Left ventricle myocardium inferior (tissue), 1 donor: ENCODE measurements at places on chromosomes 7 and 10. TPM values are rescaled to one million over a fixed set of nuclear protein-coding genes. Genes with fewer than 3 reads are reported as not detected.

The FOXL3 gene
- not detected for total RNA-seq

The DENND2A gene
- 10.8 TPM for total RNA-seq

The LLCFC1 gene
- not detected for total RNA-seq

The HOXA2 gene
- not detected for total RNA-seq

The GRID1 gene
- 1.6 TPM for total RNA-seq

The PKD2L1 gene
- not detected for total RNA-seq

DNA sequence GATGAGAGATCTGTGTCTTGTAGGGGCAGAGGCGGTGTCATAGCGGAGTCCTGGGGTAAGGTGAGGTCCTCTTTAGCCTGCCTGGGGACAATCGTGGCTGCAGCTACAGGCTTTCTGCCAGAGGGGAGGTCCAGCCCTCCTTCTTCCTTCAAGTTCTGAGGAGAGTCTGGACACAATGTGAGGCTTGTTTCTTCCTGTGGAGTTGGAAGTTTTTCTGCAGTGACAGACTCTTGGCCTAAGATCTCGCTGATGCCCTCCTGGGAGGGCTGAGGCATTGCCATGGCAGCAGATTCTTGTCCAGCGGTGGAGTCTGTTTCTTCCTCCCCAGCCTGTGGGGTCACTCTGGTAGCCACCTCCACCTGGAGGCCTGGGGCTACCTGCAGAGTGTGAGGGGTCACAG, 4.4 kb downstream of the NACAD start:
- no peak for DNase-seq

- DNase-seq: no peak
Measured at GRCh38 chr10:90437452-90437851, 420.4 kb downstream of the HTR7 start.

GRCh38 chr7:136359333-136359903, 382.3 kb upstream of the MTPN start:
- DNase-seq: no peak

DNA sequence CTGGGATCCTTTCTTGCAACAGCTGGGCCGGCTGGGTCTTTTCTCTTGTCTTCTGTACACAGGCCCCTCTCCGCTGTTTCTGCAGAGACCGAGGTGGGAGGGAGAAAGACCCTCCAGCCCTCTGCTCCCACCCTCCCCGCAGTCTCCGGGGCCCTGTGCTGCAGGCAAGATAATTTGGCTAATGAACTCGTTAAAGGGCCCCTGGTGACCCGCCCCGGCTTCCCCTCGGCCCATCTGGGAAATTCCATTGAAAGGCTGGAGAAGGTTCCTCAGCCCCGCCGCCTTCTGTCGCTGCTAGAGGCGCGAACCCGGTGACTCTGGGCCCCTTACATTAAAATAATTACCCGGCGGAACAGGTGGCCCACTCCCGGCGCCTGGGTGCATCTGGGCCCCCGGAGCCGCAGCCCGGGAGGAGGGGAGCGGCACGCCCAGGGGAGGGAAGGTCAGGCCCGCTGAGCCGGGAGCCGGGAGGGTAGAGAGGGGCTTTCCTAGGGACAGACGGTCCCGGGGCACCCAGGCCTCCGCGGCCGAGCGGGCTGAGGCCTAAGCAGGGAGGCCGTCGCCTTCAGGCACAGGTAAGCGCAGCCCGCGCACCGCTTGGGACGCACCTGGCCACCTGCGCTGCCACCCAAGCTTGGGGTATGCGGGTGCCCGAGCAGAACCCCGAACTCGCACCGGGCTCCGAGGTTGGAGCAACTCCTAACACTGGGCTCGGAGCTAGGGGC, 7.3 kb upstream of the MNX1 start:
- DNase-seq: no peak

GRCh38 chr7:27239387-27240014, 3.1 kb upstream of the EVX1 start:
- DNase-seq: no peak

GRCh38 chr7:133854739-133855138, 272.4 kb upstream of the LRGUK start:
- no peak for DNase-seq

GRCh38 chr7:30692882-30693281, 10.6 kb upstream of the CRHR2 start:
- no peak for DNase-seq

DNA sequence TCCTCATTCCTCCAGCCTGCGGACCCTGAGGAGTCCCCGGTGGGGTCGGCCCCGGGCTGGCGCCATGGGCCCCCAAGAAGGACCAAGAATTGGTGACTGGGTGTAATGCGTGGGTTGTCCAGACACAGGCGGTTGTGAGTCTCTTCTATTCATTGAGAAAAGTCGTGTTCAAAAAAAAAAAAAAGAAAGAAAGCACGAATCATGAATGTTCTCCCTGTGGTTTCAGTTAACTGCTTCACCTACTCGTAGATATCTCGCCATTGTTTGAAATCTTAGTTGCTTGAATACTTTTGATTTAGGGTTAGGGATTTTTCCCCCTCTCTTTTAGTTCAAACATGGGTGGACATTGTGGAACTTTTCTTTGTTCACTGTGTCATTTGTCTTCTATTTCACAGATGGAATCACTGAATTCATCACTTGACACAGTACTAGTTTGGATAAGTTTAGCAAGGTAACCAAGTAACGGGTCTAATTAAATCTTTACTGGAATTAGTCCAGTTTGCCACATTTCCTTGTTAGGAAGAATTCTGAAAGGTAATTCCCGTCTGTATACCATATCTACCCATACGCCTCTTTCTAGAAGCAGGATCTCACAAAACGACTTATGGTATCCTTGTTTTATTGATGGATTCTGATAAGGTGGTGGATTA, 775 bp downstream of the STARD3NL start:
- DNase-seq: no peak

DNA sequence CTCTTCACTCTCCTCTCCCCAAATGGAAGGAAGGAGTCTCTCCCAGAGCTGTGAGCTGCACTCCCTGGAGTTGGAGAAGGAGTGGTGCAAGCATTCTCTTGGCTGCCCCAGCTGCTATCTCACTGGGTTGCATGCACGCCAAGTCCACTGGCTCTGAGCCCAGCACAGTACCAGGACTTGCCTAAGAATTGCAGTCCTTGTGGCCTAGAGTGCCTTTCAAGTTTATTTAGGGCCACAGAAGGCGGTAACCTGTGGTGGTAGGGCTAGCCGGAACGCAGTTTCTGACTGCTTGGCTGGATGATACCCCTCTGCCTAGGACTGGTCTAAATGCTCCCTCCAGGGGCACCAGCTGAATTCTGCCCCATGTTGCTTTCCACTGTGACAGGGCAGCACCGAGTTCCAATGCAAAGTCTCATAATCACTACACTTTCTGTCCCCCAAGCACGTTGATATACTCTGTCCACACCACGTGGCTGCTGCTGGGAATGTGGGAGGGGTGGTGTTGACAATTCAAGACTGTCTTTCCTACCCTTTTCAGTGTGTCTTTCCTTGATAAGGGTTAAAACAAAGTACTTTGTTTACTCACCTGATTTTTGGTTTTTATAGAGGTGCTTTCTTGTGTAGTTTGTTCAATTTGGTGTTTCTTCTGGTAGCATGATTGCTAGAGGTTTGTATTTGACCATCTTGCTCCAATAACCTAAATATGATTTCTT, 57.0 kb downstream of the PHTF2 start:
- DNase-seq: peak; percentile 69

GRCh38 chr10:82212753-82213152, 337.8 kb downstream of the NRG3 start:
- no peak for DNase-seq

- DNase-seq: peak; percentile 47
Measured at GRCh38 chr10:73076360-73077183, 20.1 kb downstream of the P4HA1 start.
